Jurkat, Clone E6-1 (cell line): ENCODE measurements at places on chromosomes 7 and 10.
A peak's percentile ranks its signal among the peaks of the same experiment; 100 is the strongest.

DNA sequence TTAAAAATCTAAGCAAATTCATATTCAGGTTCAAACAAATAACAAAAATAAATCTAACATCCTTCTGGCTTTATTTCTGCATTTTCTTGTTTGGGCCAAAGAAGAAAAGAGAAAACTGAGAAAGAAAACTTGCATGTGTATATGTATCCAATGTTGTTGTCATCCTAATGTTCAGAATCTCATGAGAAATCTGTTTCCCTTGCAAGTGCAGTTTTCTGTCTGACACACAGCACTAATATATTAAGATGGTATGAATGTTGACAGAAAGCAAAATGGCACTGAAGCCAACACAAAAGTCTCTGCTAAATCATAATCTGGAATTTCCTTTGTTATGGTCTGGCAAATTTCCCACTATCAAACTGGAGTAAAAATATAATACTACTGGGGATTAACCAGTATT is 235.9 kb downstream of the HGF start:
- no peak for DNase-seq

- no peak for DNase-seq
These were observed 594 bp upstream of the RP9 start for GRCh38 chr7:33109758-33110238.

- no peak for DNase-seq
These were observed 70.3 kb downstream of the PARP12 start for GRCh38 chr7:139992353-139993044.

DNA sequence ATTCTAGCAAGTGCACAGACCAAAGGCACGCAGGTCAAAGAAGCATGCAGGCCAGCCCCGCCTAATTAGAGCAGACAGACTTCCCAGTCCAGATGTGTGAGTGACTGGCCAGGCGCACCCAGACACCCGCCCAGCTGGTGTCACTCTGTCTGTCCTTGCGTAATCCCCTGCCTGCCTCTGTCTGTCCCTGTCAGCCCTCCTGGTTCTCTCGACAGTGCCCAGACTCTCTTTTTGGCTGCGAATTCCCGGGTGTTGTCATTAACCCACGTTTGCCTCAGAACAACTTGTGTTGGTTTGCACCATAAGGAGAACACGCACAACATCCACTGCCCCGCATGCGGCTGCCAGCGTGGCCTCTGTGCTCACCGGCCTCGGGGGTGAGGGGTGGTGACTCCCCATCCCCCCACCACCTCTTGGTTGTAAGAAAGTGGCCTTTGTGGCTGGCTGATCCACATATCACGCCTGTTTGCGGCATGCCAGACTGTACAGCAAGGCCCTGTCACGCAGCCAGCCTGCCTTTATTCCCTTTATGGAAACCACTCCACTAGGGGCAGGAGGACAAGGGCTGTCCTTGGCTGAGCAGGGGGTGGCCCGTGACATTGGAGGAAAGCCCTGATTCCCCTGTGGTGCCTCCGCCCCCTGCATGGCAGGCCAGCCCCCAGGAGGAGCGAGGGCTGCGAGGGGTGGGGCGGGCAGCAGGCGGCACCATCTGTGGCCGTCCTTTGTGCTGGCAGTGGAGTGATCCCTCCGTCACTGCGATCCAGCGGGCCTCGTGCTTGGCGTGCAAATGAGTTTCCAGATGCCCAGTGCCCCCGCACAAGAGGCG is 72.8 kb upstream of the PPIF start:
- no peak for DNase-seq

DNA sequence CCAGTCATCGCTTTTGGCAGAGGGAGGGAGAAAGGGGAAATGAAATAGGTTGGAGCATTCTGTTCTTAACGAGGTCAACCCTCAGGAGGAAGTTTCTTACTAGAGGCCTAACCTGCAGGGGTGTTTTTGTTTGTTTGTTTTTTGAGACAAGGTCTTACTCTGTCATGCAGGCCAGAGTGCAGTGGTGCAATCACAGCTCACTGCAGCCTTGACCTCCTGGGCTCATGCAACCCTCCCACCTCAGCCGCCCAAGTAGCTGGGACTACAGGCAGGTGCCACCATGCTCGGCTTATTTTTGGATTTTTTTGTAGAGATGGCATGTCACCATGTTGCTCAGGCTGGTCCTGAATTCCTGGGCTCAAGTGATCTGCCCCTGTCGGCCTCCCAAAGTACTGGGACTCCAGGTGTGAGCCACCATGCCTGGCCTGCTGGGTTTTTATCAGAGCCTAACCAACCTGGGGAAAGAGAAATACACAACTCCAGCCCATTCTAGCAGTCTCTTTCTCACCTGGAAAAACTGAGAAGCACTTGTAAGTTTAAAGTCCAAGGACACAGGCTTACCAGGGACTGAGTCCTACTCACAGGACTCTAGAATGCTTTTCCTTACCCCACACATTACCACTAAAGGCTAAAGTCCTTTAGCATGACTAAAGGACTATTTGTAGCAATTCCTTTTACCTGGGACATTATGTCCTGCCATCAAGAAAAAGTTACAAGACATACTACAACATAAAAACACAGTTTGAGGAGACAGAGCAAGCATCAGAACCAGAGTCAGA is 101.0 kb upstream of the EGFR start:
- no peak for DNase-seq

- no peak for DNase-seq
These were observed 129.8 kb downstream of the BAMBI start for GRCh38 chr10:28806951-28807759.

- no peak for DNase-seq
These were observed 270.5 kb upstream of the PODXL start for GRCh38 chr7:131826960-131827359.

DNA sequence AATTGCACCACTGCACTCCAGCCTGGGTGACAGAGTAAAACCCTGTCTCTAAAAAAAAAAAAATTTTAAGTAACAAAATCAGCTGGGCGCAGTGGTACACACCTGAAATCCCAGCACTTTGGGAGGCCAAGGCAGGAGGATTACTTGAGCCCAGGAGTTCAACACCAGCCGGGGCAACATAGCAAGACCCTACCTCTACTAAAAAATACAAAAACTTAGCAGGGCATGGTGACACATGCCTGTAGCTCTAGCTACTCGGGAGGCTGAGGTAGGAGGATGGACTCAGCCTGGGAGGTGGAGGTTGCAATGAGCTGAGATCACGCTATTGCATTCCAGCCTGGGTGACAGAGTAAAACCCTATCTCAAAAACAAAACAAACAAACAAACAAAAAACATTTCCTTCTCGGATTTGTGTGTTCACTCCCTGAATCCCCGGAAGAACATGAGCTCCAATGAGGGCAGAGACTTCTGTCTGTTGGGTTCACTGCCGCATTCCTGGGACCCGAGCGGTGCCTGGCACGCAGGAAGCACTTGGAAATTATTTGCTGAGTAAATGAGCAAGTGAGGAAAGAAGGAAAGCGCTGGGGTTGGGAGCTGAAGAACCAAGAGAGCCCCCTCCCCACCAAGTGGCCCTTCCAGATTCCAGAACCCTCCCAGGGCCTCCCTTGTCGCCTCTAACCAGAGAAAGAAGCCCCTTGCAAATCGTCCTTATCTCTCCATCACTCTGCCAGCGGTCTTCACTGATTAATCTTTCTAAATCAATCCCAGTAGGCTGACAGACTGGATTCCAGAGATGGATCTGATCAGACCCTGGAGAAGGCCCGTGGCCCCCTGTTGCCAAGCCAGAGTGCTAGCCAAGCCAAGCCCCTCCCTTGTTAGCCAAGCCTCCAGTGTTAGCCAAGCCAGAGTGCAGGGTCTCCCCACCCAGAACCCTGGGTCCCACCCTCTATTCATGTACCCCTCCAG is 6.2 kb downstream of the TNRC18 start:
- DNase-seq = no peak

GRCh38 chr7:81410471-81411117 is 359.3 kb downstream of the HGF start:
- DNase-seq = no peak

DNA sequence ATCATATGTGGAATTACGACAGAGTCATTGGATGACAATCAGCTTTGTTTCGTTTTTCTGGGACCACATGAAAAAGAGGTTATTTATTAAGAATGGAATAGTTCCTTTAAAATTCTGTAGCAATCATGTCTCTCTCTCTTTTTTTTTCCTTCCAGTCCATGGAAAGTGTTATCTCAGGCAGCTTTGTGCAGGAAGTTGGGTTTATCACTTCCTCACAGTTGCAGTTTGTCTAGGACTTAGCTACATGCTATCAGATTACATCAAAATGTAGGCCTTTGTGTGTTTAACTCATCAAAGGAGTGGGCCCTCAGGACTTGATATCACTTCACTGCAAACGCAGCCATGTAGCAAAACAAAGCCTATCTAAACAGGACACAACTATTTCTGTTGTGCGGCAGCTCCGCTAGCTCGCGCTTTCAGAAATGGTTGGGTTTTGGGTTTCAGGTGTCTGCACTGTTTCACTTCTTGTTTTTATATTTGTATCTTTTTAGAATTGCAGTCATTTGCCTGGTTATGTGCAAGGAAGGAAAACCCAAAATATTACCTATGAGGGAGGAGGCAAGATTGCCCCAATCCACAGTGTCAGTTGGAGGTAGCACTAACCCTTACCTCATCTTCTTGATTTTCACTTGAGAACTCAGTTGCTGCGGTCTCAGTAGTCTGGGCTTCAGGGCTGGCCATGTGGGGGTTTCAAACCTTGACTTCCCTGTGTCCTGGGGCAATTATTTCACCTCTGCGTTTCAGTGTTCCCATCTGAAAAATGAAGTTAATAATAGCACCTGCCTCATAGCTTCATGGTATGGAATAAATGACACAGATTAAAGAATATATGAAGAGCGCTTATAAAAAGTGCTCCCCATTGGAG is 66.7 kb downstream of the HHEX start:
- DNase-seq = peak; percentile 85

DNA sequence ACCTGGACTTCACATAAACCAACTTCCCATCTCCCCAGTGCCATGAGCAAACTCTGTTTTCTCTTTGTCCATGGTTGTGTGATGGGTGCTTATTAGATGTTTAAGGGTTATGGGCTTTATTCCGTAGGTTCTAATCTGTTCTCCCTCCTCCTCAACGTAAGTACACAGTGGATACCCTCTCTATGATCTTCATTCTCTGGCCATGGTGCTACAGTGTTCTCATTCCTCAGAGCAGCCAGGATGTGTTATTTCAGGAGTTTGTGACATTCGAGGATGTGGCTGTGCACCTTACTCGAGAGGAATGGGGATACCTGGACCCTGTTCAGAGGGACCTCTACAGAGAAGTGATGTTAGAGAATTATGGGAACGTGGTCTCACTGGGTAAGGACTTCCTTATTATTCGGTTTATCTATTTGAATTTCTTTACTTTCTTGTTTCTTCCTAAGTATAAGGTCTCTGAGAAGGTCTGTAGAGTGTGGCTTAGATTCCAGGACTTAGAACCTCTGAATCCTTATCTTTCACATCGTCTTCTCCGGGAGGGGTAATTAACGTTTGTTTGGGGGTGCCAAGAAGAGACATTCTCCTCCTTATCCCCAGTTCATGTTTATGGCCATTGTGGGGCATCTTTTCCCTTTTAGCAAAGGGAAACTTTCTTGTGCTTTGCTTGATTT is 3.8 kb downstream of the ZNF655 start:
- no peak for DNase-seq

GRCh38 chr10:118012952-118013525 is 33.7 kb downstream of the RAB11FIP2 start:
- no peak for DNase-seq

- no peak for DNase-seq
These were observed 110.0 kb upstream of the SHH start for GRCh38 chr7:155922067-155922816.

- peak; percentile 75 for DNase-seq
These were observed 98.2 kb downstream of the ANLN start for GRCh38 chr7:36487756-36488336.

DNA sequence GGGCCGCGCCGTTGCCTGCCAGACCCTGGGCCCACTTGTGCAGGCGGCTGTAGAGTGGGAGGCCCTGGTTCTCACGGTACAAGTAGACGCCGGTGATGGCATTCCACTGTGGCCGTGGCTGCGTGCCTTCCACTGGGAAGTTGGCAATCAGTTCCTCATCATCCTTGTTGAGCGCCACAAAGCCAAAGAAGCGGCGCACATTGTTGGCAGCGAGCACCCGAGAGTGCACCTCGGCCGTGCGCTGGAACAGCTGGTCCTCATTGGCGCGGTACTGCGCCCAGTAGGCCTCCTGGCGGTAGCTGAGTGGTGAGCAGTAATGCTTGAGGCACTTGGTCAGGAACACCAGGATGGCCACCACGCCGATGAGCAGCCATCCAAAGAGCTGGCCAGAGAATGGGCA is 5.0 kb downstream of the CALHM2 start:
- no peak for DNase-seq

- no peak for DNase-seq
These were observed 79.1 kb downstream of the NAMPT start for GRCh38 chr7:106205621-106206222.

DNA sequence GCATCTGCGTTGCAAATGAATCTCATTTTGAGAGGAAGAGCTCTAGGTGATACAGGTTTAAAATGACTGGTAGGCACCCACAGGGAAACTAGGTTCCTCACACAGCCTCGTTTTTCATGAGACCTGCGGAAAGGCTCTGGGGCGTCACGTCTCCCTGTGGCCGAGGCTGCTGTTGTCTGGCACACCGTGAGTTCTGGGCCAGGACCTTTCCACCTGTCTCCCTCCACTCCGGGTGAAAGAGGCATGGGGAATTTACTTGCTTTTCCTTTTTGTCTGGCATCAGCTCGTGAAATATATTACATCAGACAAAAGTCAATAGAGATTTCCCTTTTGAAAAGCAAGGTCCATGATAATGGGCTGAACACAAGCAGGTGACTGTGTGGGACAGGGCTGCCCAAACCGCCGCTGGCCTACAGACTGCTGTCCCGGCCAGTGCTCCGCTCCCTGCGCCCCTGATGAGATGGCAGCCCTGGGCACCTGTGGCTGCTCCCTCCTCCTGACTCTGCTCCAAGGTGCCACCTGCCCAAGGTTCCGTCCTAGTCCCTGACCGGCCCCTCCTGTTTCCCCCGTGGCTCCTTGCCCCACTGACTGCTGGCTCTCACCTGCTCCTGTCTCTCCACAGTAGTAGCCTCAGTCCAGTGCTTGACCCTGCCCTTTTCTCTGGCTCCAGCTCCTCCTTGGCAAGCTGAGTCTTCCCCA is 109.6 kb downstream of the NKX6-2 start:
- no peak for DNase-seq

GRCh38 chr7:2512713-2513112 is 6.9 kb upstream of the LFNG start:
- no peak for DNase-seq

- no peak for DNase-seq
These were observed 18.2 kb downstream of the ATAD1 start for GRCh38 chr10:87799860-87800259.

DNA sequence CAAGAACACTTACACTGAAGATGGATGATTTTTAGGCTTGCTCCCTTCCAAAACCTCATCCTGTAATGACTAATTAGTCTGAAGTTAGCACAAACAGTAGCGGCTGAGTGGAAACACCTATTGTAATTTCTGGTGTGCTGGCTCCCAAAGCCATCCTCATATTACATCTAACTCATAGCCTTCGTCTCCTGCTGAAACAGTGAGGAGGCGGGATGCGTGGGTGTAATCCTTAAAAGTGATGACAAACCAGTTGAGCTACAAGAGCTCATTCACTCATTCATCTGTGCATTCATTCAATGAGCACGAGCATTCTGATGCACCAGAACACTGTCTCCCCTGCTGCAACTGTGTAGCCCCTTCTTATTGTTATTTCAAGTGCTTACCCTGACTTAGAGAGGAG is 235.3 kb downstream of the CALN1 start:
- no peak for DNase-seq

- peak; percentile 54 for DNase-seq
These were observed 17.0 kb upstream of the MMP21 start for GRCh38 chr10:125792342-125793300.

GRCh38 chr10:103021150-103021899 is 103.2 kb downstream of the CNNM2 start:
- DNase-seq = no peak

- DNase-seq = no peak
These were observed 76.2 kb downstream of the NXPH1 start for GRCh38 chr7:8509621-8510020.
